Testis (tissue), 5 donors: ENCODE measurements at places on chromosomes 16 and 17.
A peak's percentile ranks its signal among the peaks of the same experiment; 100 is the strongest.

GRCh38 chr17:82242977-82243647, 14.3 kb downstream of the SLC16A3 start:
- DNase-seq = peak; percentile 87

GRCh38 chr16:15811481-15812400, 45.1 kb downstream of the MYH11 start:
- peak; percentile 88 for DNase-seq

GRCh38 chr17:66354981-66355380, 52.6 kb downstream of the PRKCA start:
- DNase-seq = no peak

DNA sequence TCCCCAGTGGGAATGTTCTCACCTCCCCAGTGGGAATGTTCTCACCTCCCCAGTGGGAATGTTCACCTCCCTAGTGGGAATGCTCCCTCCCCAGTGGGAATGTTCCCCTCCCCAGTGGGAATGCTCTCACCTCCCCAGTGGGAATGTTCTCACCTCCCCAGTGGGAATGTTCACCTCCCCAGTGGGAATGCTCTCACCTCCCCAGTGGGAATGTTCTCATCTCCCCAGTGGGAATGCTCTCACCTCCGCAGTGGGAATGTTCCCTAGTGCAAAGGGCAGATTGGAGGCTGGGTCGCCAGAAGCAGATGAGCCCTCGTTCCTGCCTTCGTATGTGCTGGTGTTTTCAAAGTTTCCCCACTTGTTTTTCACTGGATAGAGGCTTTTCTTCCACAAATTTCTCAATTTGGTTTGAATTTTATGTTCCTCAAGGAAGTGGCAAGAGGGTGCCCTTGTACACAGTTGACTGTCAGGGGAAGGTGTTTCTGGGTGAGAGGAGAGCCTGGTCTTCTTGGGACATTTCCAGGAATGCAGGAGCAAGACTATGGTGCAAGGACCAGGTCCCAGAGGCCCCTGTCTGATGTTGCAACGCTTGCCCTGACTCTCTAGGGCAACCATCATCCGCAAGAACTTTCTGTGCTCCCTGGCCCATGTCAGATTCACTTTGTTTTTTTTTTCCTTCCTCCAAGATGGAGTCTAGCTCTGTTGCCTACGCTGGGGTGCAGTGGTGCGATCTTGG, 34.0 kb downstream of the TRARG1 start:
- no peak for DNase-seq

GRCh38 chr16:16027728-16028310, 78.4 kb downstream of the ABCC1 start:
- DNase-seq = no peak

- DNase-seq = no peak
These were observed 5.1 kb downstream of the CDR2 start for GRCh38 chr16:22369221-22369811.

DNA sequence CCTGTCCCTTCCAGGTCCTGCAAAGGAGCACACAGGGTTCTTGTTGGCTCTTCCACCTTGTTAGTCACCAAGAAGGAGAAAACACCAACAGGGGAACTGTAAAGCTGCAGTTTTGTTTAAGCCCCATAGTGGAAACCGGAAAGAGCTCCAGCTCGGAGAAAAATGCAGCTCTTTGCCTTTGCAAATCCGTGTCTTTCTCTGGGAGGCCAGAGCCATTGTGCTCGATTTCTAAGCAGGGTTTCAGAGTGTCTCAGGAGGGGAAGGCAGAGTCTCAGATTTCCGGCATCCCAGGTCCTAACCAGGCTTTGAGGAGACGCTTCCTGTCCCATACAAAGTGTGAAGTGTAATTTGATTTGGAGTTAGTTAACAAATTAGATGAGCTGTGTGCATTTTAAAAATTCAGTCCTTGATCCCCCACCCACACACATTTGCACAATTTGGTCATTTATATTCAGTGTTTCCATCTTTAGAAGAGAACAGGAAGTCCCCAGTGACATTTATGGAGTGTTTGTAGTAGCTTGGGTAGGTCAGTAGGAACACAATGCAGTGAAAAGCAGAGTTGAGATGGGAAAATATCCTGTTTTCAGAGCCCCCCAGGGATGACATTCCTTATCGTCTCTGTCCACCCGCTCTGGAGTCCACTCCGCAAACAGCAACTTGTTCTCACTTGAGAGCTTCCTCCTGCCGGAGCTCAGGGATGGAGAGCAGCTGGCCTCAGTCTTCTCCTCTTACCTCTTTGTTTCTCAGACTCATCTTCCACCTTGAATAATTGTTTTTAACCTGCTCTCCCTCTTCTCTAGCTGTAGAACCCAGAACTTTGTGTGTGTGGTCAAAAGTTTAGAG, 331.9 kb downstream of the SEC14L1 start:
- DNase-seq = no peak

DNA sequence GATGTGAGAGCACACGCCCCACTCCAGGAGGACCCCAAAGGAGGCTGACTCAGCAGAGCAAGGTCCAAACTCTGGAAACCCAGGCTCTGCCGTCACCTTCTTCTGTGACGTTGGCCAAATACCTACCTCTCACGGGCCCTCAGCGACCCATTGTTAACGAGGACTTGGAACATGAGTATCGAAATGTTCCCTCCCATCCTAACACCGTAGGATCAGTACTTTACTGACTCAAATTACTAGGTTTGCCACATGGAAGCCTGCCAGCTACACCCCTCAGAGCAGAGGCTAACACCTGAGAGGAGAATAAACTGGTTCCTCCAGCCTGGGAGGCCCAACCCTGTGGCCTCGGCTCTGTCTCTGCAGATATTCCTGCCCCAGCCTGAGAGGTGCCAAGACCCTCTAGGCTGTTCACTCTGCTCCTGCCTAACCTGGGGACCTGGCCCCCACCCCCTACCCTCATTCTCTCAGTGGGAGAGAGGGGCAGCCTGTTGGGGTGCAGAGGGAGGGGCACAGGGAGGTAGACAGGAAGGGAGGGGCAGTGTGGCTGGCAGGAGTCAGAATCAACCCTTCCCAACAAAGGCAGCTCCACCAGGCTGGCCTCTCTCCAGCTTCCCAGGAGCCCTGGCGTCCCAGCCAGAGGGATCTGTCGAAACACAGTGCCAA, 4.4 kb downstream of the PITPNM3 start:
- DNase-seq = no peak

GRCh38 chr16:25040543-25040942, 25.4 kb upstream of the ARHGAP17 start:
- no peak for DNase-seq

DNA sequence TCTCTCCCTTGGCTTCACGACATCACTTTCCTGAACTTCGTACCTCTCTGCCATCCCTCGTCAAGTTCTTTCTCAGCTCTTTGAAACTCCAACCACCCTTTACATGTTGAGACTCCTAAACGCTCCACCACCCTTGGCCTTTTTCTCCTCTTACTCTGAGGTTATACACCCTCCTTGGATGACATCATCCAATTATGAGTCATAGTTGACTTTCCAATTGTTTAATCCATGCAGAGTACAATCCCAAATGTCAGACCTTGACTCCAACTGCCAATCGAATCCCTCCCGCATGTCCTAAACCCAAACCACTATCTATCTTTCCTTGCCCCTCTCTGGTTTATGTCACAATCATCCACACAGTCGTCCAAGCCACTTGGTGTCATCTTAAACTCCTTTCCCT, 18.4 kb upstream of the C16orf82 start:
- no peak for DNase-seq

DNA sequence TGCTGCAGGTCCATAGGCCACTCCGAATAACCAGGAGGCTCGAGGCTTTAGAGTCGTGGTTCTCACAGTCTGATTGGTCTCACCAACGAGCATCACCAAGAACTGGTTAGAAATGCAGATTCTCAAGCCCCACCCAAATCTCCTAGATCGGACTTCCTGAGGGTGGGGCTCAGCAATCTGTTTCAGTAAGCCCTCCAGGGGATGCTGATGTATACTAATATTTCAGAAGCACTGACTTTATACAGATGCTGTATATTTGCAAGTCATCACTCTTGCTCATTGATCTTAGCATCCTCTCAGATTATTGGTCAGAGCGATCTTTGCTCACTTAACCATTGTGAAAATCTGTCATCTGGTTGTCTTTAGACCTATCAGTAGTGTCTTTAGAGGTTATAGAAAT, 4.4 kb upstream of the VAC14 start:
- DNase-seq = no peak

- peak; percentile 28 for DNase-seq
These were observed 1.5 kb downstream of the HAPSTR1 start for GRCh38 chr16:9092978-9093344.

DNA sequence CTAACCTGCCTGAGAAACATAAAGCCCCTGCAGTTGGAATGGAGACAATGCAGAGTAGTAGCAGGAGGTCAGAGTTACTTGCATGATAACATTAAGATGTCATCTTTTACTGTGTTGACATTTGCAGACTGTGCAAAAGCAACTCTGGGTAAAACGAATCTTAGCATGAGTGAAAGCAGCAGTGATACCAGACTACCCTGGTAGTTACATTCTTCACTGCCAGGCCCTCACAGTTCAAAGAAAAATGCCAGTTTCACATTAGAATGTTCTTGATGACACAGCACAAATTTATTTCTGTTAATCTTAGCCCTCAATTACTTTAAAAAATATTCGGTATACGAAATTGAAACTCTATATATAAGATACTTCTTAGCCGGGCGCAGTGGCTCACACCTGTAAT, 12.2 kb downstream of the MPHOSPH6 start:
- no peak for DNase-seq

GRCh38 chr16:84266451-84266850, 26.6 kb upstream of the KCNG4 start:
- DNase-seq = peak; percentile 75

- no peak for DNase-seq
These were observed 6.4 kb upstream of the LGALS9 start for GRCh38 chr17:27624539-27624938.
